ENCODE measurements at places on chromosomes 4 and X. TPM values are rescaled to one million over a fixed set of nuclear protein-coding genes. Genes with fewer than 3 reads are reported as not detected.

Gene HDAC8
- total RNA-seq = 23.8 TPM

Gene ADGRG2
- total RNA-seq = not detected

Gene PFKFB1
- 0.13 TPM for total RNA-seq

Gene RNF4
- total RNA-seq = 36.9 TPM

Gene C1QTNF7
- total RNA-seq = not detected

Gene EVC2
- 10.4 TPM for total RNA-seq

Gene FAM200B
- total RNA-seq = 20.1 TPM

Gene SLC7A11
- total RNA-seq = 6.4 TPM

Gene TLR1
- total RNA-seq = 5.3 TPM

Gene BMPR1B
- 0.38 TPM for total RNA-seq

Gene MXRA5
- not detected for total RNA-seq

Gene NHSL2
- total RNA-seq = 24.3 TPM

Gene RHOXF2B
- not detected for total RNA-seq
